Esophagus mucosa (tissue), 1 donor: ENCODE measurements at places on chromosomes 7 and 10. TPM values are rescaled to one million over a fixed set of nuclear protein-coding genes. Genes with fewer than 3 reads are reported as not detected.
A peak's percentile ranks its signal among the peaks of the same experiment; 100 is the strongest.

GRCh38 chr7:151456782-151457181 lies 16.8 kb upstream of the CRYGN start:
- ATAC-seq = no peak

DNA sequence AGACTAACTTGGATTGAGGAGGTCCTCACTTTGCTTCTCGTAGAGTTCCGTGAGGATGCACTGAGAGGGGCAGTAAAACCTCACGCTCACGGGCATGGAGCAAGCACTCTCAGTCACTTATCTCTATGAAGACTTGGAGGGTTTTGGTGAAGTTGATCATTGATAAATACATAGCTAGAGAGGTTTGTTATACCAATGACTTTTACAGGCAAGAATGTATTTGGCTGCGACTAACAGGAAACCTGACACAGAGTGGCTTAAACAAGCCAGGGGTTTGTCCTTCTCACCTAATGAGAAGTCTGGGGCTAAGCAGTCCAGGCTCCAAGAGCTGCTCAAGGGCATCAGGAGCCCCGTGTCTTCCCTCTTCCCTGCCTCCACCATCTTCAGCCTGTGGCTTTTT lies 6.1 kb downstream of the BICC1 start:
- ATAC-seq = no peak

DNA sequence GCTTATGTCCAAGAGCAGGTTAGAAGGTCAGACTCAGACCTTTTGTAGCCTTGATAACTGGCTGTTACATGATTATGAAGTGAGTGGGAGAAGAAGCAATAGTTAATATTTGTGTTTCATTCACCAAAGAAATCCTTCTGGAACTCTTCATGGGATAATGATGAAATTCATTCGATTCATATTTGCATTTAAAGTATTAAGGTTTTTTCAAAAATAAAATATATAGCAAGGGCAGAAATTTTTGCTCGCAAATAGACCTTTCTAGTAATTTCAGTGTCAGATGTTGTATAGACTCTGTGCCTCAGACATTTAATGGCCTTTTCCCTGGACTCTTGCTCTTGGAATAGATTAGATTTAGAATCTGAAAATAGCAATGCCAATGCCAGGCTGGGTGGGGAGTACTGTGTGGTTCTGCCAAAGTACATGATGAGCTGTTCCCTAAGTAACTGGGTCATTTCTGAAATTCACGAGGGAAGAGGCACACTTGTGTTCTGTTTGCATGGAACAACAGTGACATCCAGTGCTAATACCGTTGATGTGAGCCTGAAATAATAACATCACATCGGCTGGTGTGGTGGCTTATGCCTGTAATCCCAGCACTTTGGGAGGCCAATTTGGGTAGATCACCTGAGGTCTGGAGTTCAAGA lies 119.2 kb downstream of the MBL2 start:
- no peak for ATAC-seq

- ATAC-seq = no peak
These were observed 555.9 kb upstream of the DPP6 start for GRCh38 chr7:153496257-153496656.

DNA sequence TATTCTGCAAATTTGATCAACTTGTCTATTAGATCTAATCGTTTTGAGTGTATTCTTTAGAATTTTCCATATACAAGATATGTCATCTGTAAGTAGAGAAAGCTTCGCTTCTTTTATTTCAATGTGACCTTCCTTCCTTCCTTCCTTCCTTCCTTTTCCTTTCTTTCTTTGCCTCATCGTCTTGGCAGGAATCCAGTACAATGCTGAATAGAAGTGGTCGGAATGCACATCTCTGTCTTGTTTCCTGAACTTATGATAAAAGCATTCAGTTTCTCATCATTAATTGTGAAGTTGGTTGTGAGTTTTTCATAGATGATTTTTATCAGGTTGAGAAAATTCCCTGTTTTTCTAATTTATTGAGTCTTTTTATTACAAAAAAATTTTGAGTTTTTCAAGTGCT lies 300.7 kb upstream of the ZNF32 start:
- no peak for ATAC-seq

- ATAC-seq = no peak
These were observed 7.4 kb upstream of the CRYGN start for GRCh38 chr7:151447312-151447711.

DNA sequence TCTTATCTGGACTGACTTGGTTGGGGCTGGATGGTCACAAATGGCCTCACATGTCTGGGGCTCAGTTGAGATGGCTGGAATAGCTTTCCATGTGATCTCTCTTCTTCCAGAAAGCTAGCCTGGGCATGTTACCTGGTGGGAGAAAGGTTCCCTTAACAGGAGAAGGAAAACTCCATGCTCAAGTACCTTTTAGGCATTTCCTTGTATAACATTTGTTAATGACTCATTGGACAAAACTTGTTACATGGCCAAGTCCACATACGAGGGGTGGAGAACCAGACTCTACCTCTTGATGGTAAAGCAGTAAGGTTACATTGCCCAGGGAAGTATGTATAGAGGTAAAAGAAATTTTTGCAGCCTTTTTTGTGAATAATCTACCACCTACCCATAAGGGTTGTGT lies 826.4 kb downstream of the LRMDA start:
- peak; percentile 61 for ATAC-seq

DNA sequence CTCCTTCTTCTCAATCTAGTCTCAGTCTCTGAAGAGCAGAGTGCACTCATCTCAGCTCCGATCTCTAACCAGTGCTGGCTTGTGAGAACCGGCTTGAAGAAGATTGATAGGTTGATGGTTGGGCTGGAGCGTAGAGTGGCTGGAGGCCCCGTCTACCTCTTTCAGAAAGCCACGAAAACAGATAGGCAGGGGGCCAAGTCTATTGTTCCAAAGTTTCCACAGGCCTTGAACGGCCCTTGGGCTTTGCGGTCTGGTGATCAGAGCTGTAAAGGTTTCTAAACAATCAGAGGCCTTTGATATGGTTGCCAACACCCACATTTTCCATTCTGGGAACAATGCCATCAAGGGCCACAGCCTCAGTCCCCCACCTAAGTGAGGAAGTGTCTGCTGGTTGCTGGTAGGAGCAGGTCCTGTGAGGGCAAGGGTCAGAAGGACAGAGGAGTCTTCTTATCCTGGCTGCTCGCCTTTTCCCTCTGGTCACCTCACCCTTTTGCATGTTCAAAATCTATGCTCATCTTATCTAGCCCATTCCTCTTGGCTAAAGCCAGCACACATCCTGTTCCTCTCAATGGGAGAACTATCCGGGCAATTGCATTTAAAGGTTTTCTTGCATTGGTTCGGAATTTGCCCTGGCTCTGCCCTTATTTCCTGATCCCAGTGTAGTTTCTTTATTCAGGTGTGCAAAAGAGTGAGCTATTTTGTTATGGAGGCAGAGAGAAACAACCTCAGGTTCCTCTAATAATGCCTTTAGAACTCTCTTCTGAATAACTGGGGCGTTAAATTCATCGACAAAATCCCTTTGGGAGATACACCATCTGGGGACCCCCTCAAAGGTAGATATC lies 70.3 kb upstream of the KMT2E start:
- peak; percentile 57 for ATAC-seq

GRCh38 chr7:129739427-129739826 lies 127.9 kb downstream of the NRF1 start:
- ATAC-seq = peak; percentile 28

DNA sequence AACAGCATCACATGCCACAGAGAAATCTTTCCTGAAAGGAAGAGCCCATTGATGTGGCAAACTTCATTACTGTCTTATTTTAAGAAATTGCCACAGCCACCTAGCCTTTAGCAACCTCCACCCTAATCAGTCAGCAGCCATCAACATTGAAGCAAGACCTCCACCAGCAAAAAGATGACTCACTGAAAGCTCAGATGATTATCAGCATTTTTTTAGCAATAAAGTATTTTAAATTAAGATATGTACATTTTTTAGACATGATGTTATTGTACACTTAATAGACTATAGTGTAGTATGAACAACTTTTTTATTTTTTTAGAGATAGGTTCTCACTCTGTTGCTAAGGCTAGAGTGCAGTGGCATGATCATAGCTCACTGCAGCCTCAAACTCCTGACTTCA lies 14.8 kb downstream of the STEAP1B start:
- ATAC-seq = no peak

GRCh38 chr10:79079490-79080355 lies 11.0 kb downstream of the ZMIZ1 start:
- ATAC-seq = peak; percentile 35

GRCh38 chr10:28679581-28680357 lies 2.4 kb downstream of the BAMBI start:
- ATAC-seq = no peak

DNA sequence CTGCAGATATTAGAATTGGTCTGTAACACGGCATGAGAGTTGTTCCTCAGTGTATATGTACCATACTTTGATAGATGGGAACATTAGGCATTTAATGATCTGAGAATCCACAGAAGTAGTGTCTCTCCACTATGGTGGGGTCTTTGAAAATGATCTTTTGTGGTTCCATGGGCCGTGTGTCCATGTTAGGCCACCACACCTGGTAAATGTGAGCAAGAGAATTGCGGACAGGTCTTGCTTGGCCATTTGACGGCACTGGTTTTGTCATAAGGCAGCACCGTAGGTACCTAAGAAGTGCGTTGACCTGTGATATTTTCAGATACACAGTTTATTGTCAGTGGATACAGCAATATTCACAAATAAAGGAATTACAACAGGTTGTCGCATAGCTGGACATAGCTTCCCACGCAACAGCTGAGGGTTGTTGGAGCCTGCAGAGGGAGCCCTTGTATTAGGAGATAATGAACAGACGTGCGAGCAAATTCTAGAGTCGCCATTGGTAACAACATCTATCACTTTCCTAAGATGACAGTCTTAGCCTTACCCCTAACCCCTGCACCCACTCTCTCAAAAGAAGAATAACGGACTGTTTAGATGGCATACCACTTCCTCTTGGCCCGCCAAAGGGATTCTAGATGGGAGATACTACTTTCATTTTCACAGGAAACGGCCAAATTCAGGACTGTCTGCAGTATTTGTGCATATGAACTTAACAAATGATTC lies 111.4 kb downstream of the COL28A1 start:
- ATAC-seq = peak; percentile 80

GRCh38 chr10:24417053-24417452 lies 208.1 kb downstream of the KIAA1217 start:
- ATAC-seq = no peak

Gene NODAL
- total RNA-seq = 0.48 TPM

Gene TLX1
- total RNA-seq = not detected

Gene POMZP3
- 14.7 TPM for total RNA-seq

Gene EXOSC1
- 30.8 TPM for total RNA-seq

Gene GBX1
- not detected for total RNA-seq

Gene AMZ1
- 0.12 TPM for total RNA-seq
